Adipocyte (in vitro differentiated cells): ENCODE measurements at places on chromosomes 6 and 20.

DNA sequence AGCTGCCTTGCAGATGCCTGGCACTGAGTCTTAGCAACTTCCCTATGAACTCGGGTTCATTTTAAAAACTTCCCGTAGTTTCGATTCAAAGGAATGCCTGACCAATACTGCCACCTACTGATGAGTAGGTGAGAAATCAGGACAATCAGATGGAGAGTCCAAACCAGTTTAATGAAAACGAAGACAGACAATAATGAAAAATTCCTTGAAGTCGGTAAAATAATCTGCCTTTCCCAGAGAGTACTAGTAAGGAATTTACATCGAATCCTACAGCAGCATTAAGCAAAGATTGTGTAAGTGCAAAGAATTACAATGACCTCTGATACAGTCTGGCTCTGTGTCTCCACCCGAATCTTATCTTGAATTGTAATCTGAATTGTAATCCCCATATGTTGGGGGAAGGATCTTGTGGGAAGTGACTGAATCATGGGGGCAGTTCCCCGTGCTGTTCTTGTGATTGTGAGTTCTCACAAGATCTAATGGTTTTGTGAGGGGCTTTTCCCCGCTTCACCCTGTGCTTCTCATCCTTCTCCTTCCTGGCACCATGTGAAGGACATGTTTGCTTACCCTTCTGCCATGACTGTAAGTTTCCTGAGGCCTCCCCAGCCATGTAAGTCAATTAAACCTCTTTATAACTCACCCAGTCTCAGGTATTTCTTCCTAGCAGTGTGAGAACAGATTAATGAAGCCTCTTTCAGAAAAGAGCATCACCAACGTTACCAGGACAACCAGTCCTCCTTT, 134.4 kb downstream of the ARHGAP18 start:
- DNase-seq, result peak; percentile 84

DNA sequence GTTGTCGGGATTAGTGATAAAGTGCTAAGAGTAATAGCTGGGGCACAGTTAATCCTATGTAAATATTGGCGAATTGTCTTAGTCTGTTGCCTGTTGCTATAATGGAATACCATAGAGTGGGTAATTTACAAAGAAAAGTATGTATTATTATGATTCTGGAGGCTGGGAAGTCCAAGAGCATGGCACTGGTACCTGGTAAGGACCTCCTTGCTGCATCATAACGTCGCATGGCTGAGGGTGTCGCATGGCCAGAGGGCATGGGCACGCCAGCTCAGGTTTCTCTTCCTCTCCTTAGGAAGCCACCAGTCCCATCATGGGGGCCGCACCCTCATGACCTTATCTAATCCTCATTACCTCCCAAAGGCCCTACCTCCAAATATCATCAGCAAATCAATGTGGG, 29.7 kb downstream of the IRF4 start:
- no peak for DNase-seq

DNA sequence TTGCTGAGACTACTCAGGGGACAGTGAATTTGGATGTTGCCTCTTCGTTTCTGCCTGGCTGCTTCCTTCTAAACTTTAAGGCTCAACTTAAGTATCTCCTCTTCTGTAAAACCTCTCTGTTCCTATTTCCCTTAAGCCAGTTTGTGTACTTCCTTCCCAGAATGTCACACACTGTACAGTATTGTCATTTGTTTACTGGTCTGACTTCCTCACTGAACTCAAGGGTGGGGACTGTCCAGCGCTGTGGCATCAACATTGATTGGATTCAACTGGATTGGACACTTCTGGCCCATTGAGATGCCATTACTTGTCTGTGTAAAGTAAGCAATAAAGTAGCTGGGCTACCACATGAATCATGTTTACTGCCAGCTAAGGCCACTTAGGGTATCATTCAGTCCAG, 69.7 kb downstream of the ANKS1A start:
- no peak for DNase-seq

GRCh38 chr6:21438237-21438985, 155.1 kb upstream of the SOX4 start:
- no peak for DNase-seq

DNA sequence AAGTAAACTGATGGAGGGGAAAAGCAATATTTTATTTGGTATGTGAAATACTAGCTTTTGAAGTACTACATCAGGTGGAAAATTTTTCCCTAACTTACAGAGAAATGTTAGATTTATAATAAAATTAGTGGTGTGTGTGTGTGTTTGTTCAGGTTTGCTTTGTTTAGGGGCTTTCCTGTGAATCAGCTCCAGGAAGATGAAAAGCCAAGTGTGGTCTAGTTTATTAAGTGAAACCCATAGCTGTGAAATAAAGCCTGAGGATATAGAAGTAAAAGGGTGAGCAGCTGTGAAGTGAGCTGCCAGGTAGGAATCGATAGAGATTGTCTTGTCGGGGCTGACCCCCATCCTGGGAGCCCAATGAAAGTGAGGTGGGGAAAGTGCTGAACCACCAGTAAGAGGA, 347.6 kb upstream of the IMPG1 start:
- DNase-seq, result no peak

GRCh38 chr6:50891290-50891689, 72.6 kb downstream of the TFAP2B start:
- no peak for DNase-seq

- DNase-seq, result no peak
Measured at GRCh38 chr6:7763881-7764280, 38.0 kb downstream of the BMP6 start.

GRCh38 chr20:50048420-50049166, 64.4 kb downstream of the UBE2V1 start:
- peak; percentile 47 for DNase-seq

GRCh38 chr20:41352666-41353065, 12.0 kb downstream of the LPIN3 start:
- no peak for DNase-seq

- no peak for DNase-seq
Measured at GRCh38 chr6:25006075-25006474, 70.3 kb upstream of the RIPOR2 start.

- peak; percentile 72 for DNase-seq
Measured at GRCh38 chr6:89034586-89035251, 45.8 kb upstream of the PNRC1 start.

GRCh38 chr6:32096394-32097258, 12.5 kb downstream of the TNXB start:
- DNase-seq, result no peak
